Fibroblast of lung (primary cell): ENCODE measurements at places on chromosomes 2 and 18. TPM values are rescaled to one million over a fixed set of nuclear protein-coding genes. Genes with fewer than 3 reads are reported as not detected.

- no peak for DNase-seq
Observed at GRCh38 chr2:14899621-14900414, 267.3 kb downstream of the LRATD1 start.

DNA sequence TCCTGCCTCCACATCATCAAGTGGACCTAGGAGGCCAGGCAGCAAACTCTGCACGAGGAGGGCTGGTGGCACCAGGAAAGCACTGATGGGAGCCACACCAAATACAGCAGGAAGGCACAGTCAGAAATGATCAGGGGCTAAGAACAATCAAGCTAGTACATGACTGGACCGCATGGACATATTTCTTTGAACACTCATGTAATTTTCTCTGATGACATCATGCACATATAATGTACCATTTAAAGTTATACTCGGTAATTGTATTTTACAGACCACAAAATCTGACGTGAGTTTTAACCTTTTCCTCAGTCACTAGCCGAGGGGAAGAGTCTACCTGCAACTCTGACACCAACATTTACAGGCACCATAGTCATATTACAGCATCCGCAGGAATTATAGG lies 76.7 kb downstream of the XDH start:
- DNase-seq = peak; percentile 93

- DNase-seq = no peak
Observed at GRCh38 chr2:29420464-29420863, 305.2 kb downstream of the CLIP4 start.

- no peak for DNase-seq
Observed at GRCh38 chr2:119792907-119793312, 33.2 kb downstream of the PTPN4 start.

The MTCL1 gene
- 38.0 and 56.0 TPM in 2 replicates for total RNA-seq

The CAPN13 gene
- not detected in 2 replicates for total RNA-seq

The GNAL gene
- total RNA-seq = 0.50 and 0.77 TPM in 2 replicates

DNA sequence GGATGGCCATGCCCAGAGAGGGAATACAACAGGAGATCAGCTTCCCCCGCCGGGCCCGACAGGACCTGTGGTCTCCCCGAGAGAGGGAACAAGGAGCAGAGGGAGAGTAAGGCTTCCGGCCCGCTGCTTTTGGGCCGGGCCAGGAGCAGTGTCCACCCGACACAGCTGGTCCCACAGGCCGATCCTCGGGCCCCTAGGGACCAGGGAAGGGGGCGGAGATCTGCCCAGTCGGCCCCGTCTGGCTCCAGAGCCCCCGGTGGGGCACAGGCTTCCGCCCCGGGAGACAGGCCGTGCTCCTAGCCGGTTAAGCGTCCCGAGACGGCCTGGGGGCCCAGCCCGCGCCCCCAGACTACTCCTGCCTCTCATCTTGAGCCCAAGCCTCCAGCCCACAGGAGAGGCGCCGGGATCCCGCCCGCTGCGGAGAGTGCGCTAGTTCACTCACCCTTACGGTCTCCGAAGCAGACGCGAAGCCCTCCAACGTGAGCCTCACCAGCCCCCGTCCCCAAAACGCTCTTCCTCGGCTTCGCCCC lies at the start of gene MCFD2:
Gene MCFD2 (minus strand): TSS at position 526 of the 530 bp plus-strand sequence. CDS start 6,635 bp downstream, outside the sequence.
- DNase-seq = no peak

The KLHL14 gene
- total RNA-seq = not detected in 2 replicates

GRCh38 chr2:234991793-234992192 lies 40.0 kb downstream of the SH3BP4 start:
- DNase-seq = no peak

The PDCD1 gene
- total RNA-seq = not detected in 2 replicates

The RNF103 gene
- total RNA-seq = 17.5 and 20.3 TPM in 2 replicates

- no peak for DNase-seq
Observed at GRCh38 chr2:238431456-238431855, 4.7 kb downstream of the ASB1 start.

The PDE1A gene
- 6.7 and 7.1 TPM in 2 replicates for total RNA-seq

DNA sequence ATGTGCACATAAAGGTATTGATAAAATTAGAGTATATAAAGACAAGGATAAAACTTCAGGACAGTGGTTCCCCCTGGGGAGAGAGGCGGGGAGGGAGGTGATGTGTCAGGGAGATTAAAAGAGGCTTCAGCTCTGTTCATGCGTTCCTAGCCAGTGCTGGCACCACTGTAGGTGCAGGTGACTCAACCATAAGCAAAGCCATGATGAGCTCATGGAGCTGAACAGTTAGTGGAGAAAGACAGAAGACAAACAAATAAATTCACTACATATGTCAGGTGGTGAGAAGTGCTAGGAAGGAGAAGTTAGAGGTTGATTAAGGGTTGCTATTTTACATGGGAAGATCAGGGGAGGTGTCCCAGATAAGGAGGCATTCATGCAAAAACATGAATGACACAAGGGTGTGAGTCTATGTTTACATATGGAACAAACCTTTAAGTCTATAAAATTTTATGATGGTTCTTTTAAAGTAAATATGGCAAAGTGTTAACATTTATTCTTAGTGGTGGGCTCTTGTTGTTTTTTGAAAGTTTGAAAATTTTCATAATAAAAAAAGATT lies 136.0 kb downstream of the ANKRD44 start:
- peak; percentile 29 for DNase-seq
